ENCODE measurements at places on chromosomes 3 and 15. TPM values are rescaled to one million over a fixed set of nuclear protein-coding genes. Genes with fewer than 3 reads are reported as not detected.

FOXB1 gene
- total RNA-seq, result 0.78 TPM

TMEM40 gene
- not detected for total RNA-seq

TP63 gene
- total RNA-seq, result 0.53 TPM

IGF2BP2 gene
- 1.2 TPM for total RNA-seq

SKOR1 gene
- total RNA-seq, result 0.89 TPM

CDHR4 gene
- not detected for total RNA-seq

IQCF5 gene
- not detected for total RNA-seq

- no peaks in the 10 kb centered on the region for H3K4me1 ChIP-seq
- H3K27ac ChIP-seq, result no peak overlapping the region
- peaks cover 19% of the 10 kb centered on the region for H3K27me3 ChIP-seq
- DNase-seq, result no peak
- H3K4me3 ChIP-seq, result no peak overlapping the region
Observed at GRCh38 chr3:11989383-11990038, 14.7 kb upstream of the SYN2 start.

GRCh38 chr3:8651418-8652323, 7.1 kb upstream of the SSUH2 start:
- H3K27me3 ChIP-seq, result no peaks in the 10 kb centered on the region
- H3K4me1 ChIP-seq, result no peaks in the 10 kb centered on the region
- no peak overlapping the region for H3K27ac ChIP-seq
- no peak for DNase-seq

GRCh38 chr3:196666001-196666867, 26.7 kb downstream of the NRROS start:
- no peak for DNase-seq
- peaks cover 2% of the 10 kb centered on the region for H3K36me3 ChIP-seq
- peaks cover 5% of the 10 kb centered on the region for H3K4me1 ChIP-seq
- no peak overlapping the region for H3K27ac ChIP-seq
- no peak overlapping the region for H3K4me3 ChIP-seq

DNA sequence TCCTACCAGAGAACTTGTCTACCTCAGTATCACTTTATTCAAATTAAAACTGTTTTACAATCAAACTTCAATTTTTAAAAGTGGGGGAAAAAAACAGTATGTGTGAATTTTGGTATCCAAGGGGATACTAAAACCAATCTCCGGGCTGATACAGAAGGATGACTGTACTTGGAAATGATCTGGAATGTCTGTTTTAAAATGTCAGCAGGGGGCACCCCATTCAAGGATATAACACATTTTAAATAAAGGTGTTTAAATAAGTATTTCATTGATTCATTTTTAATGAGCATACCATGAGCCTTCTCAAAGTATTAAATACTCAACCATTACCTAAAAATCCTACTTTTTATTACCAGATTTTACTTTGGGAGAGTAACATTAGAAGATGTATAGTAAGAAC, 67.9 kb downstream of the ULK4 start:
- no peak overlapping the region for H3K4me3 ChIP-seq
- no peak for DNase-seq
- H3K27ac ChIP-seq, result no peak overlapping the region

DNA sequence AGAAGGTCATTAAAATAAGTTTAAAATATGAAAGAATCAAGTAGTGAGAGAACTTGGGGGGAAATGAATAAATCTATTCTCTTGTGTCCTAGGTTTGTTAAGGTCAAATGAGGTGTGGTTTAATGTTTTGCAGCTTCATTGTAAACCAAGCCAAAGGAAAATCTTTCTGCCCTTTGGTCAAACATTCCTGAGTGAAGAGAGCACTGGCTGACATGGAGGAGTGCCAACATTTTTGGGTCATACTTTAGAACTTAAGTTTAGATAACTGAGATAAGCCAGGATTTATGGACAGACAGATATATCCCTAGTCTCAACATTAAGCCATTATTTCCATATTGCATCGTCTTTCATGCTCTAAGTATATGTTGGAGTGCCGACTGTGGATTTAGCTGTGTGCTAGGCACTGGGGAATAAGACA, 66.4 kb downstream of the PTPRG start:
- H3K4me1 ChIP-seq, result no peaks in the 10 kb centered on the region
- no peak for DNase-seq
- no peak overlapping the region for H3K4me3 ChIP-seq

GRCh38 chr15:74820056-74820455, 6.4 kb upstream of the CPLX3 start:
- H3K36me3 ChIP-seq, result no peaks in the 10 kb centered on the region
- H3K27ac ChIP-seq, result no peak overlapping the region
- DNase-seq, result no peak
- H3K4me3 ChIP-seq, result no peak overlapping the region
- H3K4me1 ChIP-seq, result peaks cover 7% of the 10 kb centered on the region

DNA sequence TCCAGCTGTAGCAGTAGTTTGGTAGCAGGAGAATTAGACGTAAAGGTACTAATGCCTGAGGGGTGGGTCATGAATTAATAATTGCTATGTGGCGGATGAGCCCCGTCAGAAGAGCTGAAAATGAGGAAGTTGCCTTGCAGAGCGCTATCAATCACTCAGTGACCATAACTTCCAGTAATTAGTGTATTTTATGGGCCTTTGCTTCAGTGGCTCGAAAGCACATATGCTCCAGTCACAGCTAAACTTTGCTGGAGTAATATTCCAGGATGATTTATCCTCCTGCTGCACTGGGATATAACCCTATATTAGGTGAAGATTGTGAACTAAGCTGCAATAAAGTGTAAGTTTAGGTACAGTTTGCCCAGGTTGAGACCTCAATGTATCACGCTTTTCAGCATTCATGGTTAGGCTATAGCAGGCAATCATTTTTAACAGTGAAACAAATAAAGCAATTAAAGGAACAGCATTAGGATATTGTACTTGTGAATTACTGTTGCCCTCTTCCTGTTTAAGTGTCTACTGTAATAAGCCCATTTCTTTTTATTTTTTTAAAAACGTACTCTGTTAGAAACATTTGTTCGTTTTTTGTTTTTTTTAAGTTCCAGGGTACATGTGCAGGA, 104.6 kb upstream of the SKOR1 start:
- no peak overlapping the region for H3K4me3 ChIP-seq
- H3K4me1 ChIP-seq, result peaks cover 4% of the 10 kb centered on the region
- no peak for DNase-seq
- peaks cover 3% of the 10 kb centered on the region for H3K36me3 ChIP-seq
- H3K27ac ChIP-seq, result no peak overlapping the region
